Activated T-cell treated with anti-CD3 and anti-CD28 coated beads, Interleukin-2, amount 50 U/mL, for 48 hours (primary cell): ENCODE measurements at places on chromosomes 13 and 19.

DNA sequence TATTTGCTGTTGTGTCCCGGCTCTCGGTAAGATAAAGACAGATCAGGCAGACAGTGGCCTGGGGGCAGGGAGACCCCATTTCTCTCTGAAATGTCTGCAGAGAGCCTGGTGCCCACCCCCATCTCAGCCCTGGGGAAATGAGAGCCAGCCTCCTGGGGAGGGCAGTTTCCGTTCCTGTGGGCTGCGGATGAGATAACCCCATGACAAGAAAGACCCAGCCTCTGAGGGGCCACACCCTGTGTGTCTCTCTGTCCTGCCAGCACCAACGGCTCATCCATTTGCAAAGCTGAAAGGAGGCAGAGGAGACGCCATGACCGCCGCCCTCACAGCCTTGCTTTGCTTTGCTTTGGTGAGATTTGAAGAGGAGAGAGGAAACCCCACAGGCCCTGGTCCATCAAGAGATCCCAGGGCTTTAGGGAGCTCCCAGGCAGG, 28.1 kb upstream of the KIR3DL3 start:
- DNase-seq: no peak

- peak; percentile 62 for DNase-seq
These were observed 62.1 kb downstream of the KLF2 start for GRCh38 chr19:16386619-16387240.

DNA sequence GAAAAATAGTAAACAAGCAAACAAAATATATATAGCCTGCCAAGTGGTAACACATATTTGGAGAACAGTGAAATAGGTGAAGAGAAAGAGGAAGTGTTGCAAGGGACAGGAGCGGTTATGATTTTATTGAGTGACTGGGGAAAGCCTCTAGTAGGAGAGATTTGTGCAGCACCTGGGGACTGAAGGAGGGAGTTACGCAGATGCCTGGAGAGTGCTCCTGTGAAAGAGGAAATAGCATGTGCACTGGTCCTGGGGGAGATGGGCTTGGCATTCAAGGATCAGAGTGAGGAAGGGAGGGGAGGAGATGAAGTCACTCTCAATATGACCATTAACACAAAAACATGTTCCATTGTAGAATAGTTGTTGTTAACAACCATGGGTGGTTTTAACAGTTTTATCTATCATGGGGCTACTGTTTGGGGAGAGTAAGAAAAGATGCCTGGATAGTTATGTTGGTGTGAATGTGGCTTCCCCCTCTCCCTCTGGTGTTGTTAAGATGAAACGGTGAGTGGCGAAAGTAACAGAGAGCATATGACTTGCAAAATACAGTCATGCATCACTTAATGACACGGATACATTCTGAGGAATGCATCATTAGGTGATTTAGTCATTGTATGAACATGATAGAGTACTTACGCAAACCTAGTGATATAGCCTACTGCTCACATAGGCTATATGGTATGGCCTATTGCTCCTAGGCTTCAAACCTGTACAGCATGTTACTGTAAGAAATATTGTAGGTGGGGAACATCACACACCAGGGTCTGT, 251.7 kb upstream of the ARGLU1 start:
- DNase-seq: no peak

GRCh38 chr13:25869941-25870340, 181.9 kb downstream of the SHISA2 start:
- no peak for DNase-seq

GRCh38 chr13:86402500-86402899, 603.3 kb upstream of the SLITRK6 start:
- no peak for DNase-seq

DNA sequence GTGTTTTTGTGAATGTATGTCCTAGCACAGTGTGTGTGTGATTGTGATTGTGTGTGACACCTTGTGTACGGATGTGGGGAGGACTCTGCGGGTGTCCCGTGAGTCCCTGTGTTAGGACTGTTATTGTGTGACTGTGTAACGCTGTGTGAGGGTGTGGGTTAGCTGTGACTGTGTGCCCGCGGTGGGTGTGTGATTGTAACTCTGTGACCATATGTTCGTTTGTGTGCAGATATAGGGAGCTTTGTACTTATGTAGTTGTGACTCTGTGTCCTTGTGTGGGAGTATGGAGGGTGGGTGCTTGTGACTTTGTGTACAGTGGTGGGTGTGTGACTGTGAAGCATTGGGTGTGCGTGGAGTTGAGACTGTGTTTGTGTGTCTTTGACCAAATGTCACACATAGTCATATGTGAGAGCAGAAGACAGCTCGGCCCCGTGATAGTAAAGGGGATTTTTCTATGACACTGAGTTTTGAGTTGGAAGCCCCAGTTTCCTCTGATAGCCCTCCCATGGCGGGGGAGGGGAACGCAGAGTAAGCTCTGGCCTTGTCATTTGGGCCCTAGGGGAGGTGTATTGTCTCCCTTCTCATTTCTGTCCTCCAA, 949 bp upstream of the ZNF260 start:
- peak; percentile 43 for DNase-seq
